ENCODE measurements at places on chromosomes 2 and 18.
A peak's percentile ranks its signal among the peaks of the same experiment; 100 is the strongest.

DNA sequence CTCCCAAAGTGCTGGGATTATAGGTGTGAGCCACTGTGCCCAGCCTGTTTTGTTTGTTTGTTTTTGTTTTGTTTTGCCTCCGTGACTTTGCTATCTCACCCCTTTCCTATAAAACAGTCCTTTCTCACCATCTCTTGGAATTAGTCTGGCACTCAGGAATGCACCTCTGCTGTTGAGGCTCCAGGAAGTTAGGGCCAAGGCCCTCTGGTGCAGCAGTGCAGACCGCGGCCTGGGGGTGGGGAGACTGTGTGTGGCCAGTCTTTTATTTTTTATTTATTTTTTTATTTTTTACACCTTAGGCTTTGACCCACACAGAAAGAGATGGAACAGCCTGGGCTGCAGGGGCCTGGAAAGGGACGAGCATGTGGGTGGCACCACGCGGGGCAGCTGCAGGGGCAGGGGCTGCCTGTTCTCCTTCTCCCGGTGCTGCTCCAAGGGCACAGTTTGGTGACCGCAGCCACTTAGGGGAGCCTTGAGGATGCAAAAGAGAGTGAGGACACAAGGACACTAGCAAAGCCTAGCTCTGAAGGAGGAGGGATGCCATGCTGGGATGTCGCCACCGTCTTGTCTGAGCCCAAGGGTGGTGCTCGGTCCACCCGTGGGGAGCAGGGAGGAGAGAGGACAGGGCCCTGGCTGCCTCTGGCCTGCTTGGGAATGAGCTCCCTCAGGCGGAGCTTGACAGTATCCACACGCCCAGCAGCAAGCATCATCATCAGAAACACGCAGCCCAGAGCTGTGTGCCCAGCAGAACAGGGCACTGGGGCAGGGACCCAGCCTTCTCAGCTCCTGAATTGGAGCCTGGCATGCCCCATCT is 19.4 kb upstream of the ALPI start:
- no peak for DNase-seq

GRCh38 chr2:236986524-236987330 is 99.0 kb upstream of the COPS8 start:
- DNase-seq: no peak

DNA sequence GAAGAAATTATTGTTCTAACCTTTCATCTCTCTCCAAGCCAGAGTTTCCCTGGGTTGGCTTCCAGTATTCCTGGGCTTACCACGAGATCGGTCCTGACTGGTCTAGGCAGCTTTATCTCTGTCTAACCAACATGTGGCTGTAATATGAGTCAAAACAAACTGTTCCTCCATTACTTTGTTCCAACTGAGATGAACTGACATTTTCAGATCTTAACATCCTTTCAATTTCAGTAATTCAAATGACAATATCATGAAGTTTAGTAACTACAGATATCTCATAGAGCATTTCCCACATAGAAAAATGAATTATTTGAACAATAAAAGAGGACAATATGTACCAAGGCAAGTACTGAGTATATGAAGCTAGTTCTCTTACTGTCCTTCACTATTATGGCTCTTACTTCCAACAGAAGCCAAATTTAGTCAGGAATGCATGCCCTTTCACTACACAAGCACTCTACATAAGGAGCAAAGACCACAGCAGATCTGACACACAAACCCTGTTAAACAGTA is 15.5 kb downstream of the SLC25A12 start:
- peak; percentile 46 for DNase-seq

- no peak for DNase-seq
These were observed 1.7 kb downstream of the INPP5D start for GRCh38 chr2:233061591-233062450.

DNA sequence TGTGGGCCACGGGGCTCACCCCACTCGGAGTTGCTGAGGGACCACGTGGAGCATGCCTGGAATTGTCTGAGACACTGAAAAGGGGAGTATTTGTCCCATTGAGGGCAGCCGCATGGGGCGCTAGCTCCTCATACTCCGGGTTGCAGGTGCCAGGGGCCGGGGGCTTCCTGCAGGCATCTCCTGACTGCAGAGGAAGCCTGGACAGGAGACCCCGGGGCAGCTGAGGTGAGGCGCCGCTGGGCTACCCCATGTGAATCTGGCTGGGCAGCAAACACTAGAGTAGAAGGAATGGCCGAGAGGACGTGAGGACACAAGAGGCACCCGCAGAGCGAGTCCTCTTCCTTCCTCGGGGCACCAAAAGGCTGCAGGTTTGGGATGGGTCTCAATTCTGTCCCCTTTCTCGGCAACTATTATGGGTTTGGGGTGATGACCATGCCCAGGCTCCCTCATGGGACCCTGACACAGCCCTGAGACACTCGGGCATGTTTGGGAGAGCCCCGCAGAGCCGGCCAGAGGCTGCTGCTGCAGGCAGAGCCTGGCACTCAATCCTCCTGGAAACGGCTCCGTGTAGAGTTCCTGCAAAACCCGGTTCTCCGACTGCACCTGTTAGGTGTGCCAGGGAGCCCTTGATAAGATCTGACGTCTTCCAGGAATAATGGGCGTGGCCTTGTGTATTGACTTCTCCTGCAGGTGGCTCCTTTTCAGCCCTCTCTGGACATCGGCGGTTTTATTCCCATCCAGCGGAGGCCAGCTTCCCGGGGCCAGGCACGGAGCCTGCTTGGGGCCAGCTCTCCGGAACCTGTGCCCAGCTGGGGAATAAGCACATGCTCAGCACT is 77.0 kb downstream of the CTIF start:
- DNase-seq: no peak

DNA sequence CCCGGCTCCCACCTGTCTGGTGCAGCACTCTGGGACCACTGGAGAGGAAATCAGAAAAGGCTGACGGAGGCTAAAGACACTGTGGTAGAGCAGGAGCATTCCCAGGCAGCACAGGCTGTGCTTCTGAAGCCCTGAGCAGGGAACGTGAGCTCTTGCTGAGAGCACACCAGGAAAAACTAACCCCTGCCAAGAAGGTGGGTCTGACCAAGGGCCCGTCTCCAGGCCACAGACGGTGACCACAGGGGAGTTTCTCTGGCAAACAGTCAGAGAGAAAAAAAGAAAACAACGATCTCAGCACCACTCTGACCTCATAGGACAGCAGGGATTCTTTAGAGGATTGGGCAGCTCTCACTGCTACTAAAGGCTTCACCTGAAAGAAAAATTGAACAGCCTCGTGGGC is 201.4 kb downstream of the AFF3 start:
- peak; percentile 40 for DNase-seq

DNA sequence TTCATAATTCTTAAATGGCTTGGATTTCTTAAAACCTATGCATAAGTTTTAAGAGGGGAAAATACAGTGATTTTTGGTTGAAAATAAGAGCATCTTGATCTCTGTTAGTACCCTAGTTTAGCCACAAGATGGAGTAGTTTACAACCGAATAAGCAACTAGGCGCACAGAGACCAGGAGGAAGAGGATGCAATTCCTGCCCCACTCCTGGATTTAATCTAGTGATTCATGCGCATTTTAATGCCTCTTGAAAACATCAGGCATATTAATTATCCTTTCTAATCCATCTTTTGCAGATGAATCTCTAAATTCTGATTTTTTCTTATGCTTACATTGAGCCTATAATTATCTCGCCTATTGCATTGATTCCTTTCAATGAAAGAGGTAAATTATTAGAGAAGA is 76.7 kb downstream of the MRPS9 start:
- DNase-seq: peak; percentile 57

GRCh38 chr18:2303517-2304238 is 267.6 kb downstream of the METTL4 start:
- DNase-seq: peak; percentile 41

GRCh38 chr18:11925800-11926481 is 17.8 kb upstream of the MPPE1 start:
- DNase-seq: no peak

DNA sequence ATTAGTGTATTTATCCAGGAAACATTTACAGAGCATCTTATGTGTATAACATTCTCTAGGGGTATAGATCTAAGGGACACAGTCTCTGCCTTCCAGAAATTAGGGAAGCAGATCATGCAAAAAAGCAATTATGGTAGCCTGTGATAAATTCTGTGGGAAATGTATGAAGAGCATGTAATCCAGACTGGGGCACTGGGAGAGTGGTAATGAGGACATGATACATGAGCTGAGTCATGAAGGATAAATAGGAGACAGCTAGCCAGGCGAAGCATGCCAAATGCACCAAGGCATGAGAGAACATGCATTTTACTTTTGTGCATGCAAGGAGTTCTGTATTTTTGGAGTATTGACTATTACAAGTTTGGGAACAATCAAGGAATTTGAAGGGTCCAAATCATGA is 8.9 kb upstream of the RPRM start:
- DNase-seq: no peak

- DNase-seq: no peak
These were observed 697.0 kb upstream of the ID2 start for GRCh38 chr2:7984693-7985353.

DNA sequence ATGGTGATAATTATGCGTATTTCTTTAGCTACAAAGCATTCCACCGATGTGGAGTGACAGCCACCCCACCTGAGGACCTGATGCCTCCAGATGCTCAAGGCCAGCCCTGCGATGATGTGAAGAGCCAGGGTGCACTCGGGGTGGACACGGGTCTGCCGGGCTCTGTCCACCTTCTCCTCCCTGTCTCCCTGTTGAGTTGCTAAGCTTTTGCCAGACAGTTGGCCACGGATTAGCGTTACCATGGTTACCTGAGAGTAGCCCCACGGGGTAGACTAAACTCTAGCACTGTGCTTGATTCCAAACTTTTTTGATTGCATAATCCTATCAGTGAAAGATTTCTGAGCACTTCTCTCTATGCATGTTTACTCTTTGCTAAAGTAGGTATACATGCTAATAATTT is 86.2 kb downstream of the SMIM21 start:
- DNase-seq: no peak

DNA sequence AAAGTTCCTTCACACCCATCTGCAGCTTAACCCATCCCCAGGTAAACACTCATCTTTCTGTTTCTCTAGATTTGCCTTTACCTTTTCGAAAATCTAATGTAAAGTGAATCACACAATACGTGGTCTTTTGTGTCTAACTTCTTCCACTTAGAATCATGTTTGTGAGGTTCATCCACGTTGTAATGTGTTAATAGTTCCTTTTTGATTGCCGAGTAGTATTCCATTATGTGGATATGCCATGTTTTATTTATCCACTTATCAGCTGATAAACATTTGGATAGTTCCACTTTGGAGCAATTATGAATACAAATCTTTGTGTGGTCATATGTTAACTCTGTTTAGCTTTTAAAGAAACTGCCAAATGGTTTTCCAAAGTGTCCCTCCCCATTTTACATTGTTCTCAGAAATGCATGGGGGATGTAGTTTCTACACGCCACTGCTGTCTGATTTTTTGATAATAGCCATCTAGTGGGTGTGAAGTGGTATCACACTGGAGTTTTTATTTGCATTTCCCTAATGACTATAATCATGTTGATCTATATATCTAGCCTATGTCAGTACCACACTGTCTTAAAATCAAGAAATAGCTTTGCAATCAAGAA is 22.3 kb downstream of the PECR start:
- no peak for DNase-seq

DNA sequence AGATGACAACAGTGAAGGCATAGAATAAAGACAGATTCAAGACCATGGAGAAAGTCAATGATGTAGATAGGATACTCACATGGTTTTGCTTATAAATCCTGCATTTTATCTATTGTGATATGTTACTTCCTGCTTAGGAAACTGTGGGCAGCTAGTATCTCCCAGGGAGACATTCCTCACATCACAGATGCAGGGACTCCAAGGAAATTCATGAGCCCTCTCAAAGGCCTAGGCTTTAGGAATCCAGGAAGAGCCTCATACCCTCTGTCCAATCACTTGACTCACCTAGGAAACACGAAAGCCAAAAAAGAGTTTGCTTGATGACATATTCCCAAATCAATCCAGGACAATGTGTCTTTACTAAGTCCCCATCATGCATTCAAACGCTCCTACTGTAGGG is 247.8 kb upstream of the KLHL29 start:
- no peak for DNase-seq

DNA sequence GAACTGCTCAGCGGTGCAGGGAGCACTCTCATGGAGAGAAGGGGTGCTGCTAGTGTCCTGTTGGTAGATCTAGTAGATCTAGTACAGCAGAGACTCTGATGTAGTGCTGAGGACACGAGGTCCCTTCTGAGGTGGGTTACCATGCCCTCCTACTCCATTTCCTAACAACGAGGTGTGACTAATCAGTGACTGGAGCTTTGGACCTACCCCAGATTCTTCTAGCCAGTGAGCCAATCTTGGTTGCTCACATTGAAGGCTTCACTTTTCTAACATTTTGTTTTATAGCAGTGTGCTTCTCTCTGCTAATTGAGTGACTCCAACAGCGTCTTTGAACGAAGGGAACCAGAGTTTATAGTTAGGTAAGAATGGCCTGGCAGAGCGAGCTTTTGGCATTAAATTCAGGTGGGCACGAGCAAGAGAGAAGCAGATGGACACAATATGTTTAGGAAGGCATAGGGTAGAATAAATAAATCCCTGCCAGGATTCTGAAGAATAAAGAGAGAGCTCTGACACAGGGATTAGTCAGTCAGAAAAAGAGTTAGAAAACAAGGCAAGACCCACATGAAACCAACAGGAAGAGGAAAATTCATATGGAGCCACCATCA is 306.0 kb upstream of the RAB12 start:
- no peak for DNase-seq

DNA sequence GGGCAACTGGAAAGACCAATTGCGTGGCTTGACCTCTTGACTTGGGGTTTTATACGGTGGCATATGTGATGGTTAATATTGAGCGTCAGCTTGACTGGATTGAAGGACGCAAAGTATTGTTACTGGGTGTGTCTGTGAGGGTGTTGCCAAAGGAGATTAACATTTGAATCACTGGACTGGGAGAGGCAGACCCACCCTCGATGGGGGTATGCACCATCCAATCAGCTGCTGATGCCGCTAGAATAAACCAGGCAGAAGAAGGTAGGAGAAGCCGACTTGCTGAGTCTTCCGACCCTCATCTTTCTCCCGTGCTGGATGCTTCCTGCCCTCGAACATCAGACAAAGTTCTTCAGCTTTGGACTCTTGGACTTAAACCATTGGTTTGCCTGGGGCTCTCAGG is 34.2 kb upstream of the YPEL5 start:
- DNase-seq: no peak

GRCh38 chr2:12970861-12971260 is 254.1 kb downstream of the TRIB2 start:
- peak; percentile 88 for DNase-seq

- peak; percentile 11 for DNase-seq
These were observed 3.6 kb downstream of the DPP4 start for GRCh38 chr2:162070228-162070936.

- no peak for DNase-seq
These were observed 89.2 kb upstream of the MYO3B start for GRCh38 chr2:170088776-170089175.

GRCh38 chr2:196182439-196183171 is 11.2 kb upstream of the STK17B start:
- no peak for DNase-seq

- no peak for DNase-seq
These were observed 2.8 kb upstream of the BBS5 start for GRCh38 chr2:169476459-169476858.

GRCh38 chr18:24189007-24189528 is 50.2 kb downstream of the CABYR start:
- no peak for DNase-seq

- peak; percentile 41 for DNase-seq
These were observed at the start of gene ADD2 for GRCh38 chr2:70767699-70768589. ADD2 (minus strand) TSS chr2:70768200; CDS start chr2:70706408, 61,792 bp downstream.

- no peak for DNase-seq
These were observed 122.0 kb upstream of the COPS8 start for GRCh38 chr2:236963631-236964182.

GRCh38 chr2:218323526-218324472 is 31.5 kb upstream of the TMBIM1 start:
- peak; percentile 52 for DNase-seq

- peak; percentile 60 for DNase-seq
These were observed 93.3 kb downstream of the RNF144A start for GRCh38 chr2:7010391-7011054.
